ENCODE measurements at places on chromosomes 5 and 9.

DNA sequence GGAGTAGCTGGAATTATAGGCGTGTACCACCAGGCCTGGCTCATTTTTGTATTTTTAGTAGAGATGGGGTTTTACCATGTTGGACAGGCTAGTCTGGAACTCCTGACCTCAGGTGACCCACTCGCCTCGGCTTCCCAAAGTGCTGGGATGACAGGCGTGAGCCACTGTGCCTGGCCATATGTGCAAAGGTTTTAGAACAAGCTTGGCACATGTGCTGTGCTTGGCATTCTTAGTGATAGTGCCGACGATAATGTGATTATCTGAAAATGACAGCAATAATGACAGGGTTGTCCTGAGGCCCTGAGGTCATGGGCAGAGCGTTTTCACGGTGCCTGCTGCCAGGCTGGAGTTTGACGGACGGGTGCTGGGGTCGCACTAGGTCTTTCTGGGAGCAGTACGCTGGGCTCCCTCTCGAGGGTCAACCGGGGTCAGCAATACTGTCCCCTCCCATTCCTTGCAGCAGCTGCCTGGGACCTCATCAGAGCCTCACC lies 42.6 kb downstream of the HMCN2 start:
- no peak for DNase-seq

DNA sequence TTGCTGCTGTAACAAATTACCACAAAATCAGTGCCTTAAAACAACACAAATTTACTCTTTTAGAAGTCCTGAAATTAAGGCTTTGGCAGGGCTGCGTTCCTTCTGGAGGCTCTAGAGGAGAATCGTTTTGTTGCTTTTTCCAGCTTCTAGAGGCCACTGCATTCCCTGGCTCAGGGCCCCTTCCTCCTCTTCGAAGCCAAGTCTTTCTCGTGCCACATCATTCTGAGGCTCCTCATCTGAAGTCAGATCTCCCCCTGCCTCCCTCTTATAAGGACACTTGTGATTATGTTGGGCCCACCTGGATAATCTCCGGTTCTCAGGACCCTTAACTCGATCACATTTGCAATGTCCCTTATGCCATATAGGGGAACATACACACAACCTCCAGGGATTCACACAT lies 48.0 kb downstream of the SLC22A5 start:
- DNase-seq = no peak

GRCh38 chr5:139649082-139649991 lies 1.2 kb downstream of the CXXC5 start:
- DNase-seq = no peak

GRCh38 chr5:76081811-76082771 lies 1.1 kb upstream of the SV2C start:
- DNase-seq = no peak

DNA sequence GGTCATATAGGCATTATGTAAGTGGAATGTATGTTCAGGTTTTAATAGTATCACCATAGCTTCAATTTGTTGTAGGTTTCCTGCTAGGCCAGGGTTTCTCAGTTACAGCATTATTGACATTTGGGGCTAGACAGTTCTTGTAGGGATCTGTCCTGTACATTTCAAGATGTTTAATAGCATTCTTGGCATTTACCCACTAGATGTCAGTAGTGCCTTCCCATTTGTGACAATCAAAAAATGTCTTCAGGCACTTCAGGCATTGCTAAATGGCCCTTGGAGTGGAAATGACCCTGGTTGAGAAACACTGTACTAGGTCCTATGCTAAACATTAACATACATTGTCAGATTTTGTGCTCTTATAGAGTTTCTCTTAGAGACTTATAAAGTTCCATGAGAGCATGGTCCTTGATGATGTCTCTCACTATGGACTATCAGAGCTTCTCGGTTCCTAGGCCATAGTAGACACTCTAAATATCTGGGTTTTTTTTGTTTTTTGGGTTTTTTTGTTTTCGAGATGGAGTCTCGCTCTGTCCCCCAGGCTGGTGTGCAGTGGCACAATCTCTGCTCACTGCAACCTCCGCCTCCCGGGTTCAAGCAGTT lies 1.4 kb downstream of the KIF20A start:
- DNase-seq = no peak

DNA sequence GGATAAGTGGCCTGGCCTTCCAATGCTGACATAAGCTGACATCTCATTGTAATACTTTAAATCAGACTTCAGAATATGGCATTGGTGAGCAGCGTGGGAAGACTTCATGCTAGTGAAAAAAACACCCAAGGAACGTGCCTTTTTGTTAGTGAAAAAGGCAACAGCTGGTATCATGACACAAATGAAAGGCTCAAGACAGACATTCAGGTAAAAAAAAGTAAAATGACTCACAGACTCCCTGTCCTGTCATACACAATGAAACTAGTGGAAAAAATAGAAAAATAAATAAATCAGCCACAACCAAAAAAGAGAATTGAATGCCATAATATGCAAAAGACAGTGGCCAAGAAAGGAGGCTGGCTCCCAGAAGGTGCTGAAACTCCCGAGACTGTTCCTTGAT lies 24.4 kb upstream of the PPP1R2B start:
- no peak for DNase-seq

DNA sequence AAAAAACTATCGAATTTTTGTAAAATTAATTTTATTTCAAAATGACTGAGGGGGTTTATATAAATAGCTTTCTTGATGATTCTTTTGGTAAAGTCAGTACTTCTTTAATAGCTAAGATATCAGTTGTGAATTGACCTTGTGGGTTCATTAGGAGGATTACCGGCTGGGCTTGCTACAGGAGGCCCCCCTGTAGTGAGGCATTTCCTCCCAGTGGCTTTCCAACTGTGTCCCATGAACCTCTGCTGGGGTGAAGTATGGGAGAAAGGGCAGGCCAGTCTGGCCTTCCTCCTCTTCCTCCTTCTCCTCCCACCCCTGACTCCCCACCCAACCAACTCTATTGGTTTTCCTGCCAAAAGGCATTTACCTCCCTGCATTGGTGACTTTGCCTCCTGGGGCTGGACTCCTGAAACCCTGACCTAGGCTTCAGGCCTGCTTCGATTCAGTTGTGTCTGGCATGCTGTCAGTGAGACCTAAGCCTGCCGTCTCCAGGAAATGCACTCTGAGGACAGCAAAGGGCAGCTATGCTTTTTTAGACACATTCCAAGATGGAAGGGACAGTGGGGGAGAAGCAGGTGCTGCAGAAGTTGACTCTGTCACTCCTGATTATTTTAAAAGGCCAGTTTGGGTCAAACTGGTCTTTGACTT lies 144.8 kb downstream of the HSPA4 start:
- DNase-seq = no peak

DNA sequence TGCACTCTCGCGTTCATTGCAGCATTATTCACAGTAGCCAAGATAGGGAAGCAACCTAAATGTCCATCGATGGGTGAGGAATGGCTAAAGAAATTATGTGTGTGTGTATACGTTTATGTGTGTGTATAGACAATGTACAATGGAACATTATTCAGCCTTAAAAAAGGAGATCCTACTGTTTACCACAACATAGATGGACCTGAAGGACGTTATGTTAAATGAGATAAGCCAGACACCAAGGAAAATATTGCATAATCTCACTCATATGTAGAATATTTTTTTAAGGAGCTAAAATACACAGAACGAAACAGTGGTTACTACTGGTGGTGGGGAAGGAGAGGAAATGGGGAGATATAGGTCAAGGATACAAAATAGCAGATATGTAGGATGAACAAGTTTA lies 2.4 kb downstream of the KIF2A start:
- no peak for DNase-seq

DNA sequence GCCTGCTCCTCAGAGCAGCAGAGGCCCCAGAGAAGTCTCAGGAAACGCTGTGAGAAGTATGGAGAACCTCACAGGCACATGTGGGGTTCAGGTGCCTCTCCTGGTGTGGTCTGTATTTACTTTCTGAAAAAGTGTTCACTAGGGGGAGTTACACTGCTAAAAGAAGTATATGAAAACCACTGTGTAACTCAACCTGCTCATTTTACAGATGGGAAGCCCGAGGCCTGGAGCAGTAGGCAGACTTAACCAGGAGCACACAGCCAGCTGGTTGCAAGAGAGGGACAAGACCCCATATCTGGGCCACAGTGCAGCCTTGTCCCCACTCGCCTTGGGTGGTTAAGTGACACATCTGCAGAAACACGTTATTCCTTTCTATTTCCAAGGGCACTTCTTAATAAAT lies 112.8 kb upstream of the SAP30L start:
- no peak for DNase-seq

DNA sequence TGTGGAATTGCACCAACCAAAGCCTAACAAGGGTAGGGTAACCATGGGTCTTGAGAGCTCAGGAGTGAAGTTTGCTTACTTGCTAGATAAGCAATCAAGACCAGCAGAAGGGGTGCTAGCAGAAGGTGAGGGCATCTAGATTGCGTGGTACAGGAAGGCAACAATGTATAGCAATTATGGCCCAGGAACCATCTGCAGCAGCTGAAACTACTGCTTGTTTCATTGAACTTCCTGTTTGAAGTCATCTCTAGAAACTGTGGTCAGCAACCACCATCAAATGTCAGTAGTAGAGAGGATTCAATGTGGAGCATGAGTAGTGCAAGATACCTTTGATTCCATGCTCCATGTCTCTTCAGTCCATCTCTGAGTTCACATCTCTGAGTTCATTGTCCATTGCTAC lies 462.1 kb upstream of the GRAMD2B start:
- no peak for DNase-seq

DNA sequence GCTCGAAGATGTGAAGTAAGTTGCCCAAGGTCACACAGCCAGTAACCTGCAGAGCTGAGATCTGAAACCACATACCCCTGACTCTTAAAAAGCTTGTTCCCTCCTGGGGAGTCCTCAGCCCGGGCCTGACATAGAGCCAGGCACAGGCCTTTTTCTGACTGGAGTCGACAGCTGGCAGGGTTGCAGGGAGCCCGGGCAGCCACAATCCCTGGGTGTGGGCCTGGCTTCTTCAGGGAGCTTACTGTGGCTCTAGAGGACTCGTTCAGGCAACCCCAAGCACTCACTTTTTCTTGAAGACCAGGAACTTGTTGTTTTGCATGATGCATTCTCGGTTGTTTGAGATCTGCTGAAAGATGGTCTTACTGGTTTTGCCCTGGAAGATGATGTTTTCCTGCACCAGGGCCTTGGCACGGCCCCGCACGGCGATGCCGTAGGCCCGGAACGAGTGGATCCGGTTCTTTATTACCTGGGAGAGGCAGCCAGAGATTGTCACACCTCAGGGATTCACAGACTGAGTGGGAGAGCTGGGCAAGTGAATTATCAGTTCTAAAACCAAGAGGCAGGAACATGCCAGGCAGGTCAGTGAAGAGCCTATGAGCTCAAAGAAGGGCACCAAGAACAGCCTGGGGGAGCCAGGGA lies 30.0 kb downstream of the POLR1E start:
- no peak for DNase-seq

GRCh38 chr5:96821260-96821916 lies 13.6 kb upstream of the ERAP1 start:
- no peak for DNase-seq

Data from naive thymus-derived CD8-positive, alpha-beta T cell (primary cell).